Activated T-helper 9 cell treated with anti-CD3 and anti-CD28 coated beads, Interleukin-2, amount 50 U/mL, for 16 hours (primary cell): ENCODE measurements at places on chromosomes 3 and 15.

- no peak for DNase-seq
These were observed 276.0 kb downstream of the UACA start for GRCh38 chr15:70487387-70487740.

- no peak for DNase-seq
These were observed 572.2 kb downstream of the MECOM start for GRCh38 chr3:169091196-169091823.

DNA sequence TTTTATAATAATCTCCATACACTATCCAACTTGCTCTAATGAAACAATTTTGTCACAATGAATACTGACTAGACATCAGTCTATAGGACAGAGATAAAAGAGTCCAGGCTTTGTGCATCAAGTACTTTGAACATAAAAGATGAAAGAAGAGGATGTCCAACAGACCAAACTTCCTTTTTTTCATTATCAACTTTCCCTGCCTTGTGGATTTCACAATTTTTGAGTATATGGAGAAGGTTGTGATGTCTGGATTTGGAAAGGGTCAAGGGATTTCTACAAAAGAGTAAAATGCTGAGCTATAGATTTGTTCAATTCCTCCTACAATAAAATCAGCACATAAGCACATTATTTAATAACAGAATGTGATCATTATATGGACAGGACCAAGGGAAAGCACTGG lies 25.7 kb downstream of the CD47 start:
- DNase-seq, result no peak

DNA sequence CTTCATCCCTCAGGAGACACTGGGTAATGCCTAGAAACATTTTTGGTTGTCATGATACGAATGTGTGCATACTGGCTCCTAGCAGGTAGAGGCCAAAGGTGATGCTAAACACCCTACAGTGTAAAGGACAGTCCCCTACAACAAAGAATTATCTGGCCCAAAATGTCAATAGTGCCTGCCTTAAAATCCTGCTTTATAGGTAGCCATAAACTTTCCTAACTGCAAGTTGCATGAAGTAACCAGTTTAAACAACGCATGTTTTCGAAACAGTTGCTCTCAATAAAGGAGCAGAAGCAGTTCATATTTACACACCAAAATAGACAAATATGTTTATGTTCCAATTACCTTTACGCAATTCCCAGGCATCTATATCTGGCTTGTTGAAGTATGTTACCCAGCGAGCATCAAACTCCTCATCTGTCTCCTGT lies 9.1 kb downstream of the COX5A start:
- no peak for DNase-seq

DNA sequence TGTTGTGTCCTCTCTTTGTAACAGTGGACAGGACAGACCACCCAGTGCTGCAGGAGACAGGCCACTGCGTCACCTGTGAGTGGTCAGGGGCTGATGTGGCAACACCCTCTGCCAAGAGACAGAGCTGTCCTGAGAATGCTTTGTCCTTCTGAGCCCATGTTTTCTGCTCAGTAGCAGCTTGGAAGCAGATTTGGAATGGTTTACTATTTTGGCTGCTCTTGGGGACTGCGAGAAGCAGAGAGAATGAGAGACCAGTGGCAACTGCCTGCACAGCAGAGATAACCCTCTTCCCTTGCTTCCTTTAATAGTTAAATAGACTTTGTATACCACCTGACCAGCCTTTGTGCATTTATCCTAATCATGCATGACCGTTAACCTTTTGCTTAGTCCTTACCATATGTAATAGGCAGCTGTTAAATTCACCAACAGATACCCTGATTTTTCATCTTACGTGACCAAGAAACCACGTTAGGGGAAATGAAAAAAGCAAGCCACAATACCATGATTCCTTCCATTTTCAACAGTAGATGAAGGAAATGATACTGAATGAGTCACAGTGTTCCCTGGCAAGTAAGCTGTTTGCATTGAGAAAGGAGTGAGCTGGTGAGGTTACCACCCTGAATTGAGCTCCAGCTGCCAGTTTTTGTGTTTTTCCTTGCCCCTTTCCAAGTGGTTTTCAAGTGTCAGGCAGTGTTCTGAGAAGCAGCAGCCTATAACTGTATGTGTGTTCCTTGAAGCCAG lies 35.5 kb downstream of the B3GALNT1 start:
- DNase-seq, result no peak

DNA sequence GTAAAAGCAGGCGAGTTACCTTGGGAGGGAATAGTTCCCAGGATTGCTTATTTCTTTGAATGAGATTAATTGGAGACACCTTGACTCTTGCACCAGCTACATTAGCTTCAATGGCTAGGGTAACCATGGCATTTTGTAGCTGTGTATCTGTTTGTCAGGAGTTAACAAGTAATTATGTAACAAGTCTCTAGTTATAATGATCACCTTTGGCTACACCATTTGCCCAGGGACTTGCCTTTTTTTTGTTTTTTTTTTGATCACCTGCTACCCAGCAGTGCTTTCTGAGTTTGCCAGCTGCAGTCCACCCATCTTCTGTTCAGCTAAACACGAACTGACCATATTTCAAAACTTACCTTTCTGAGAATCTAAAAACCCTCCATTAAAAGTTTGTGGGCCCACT lies 2.2 kb downstream of the MED12L start:
- DNase-seq, result no peak

GRCh38 chr3:188546835-188547670 lies 393.1 kb downstream of the LPP start:
- no peak for DNase-seq

- DNase-seq, result no peak
These were observed 73.9 kb downstream of the SUCLG2 start for GRCh38 chr3:67580430-67581000.

DNA sequence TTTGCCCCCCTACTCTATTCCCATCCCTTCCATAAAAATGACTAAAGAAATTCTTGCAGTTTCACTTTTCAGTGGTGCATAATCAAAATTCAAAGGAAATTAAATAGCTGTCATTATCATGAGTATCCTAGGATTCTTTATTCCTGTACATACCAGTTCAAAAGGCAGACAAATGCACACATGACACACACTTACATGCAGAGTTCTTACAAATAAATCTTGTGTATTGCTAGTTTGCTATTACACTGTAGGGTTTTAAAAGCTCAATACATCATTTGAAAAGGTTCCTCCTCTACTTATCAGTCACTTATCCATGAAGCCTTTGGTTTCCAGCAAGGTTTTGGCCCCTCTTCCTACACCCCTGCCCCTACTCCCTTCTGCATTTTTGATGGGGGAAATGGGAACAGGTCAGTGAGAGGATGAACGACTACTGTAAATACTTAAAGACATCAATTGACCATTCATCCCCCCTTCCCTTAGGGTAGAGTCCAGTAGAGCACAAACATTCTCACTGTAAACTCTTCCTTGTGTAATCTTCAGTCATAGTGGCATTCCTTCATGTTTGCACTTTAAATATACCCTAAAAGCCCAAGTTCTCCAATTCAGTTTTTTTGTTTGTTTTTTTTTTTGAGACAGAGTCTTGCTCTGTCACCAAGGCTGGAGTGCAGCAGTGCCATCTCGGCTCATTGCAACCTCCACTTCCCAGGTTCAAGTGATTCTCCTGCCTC lies 92.6 kb downstream of the SUCLG2 start:
- DNase-seq, result no peak

GRCh38 chr15:29969562-29970401 lies 113.0 kb upstream of the GOLGA8J start:
- no peak for DNase-seq

- no peak for DNase-seq
These were observed 288.9 kb downstream of the ZBBX start for GRCh38 chr3:167091226-167091625.

- DNase-seq, result no peak
These were observed 40.2 kb downstream of the CLEC3B start for GRCh38 chr3:45066109-45066801.

GRCh38 chr3:61634678-61635077 lies 73.3 kb downstream of the PTPRG start:
- no peak for DNase-seq

- DNase-seq, result no peak
These were observed 4.5 kb upstream of the MNS1 start for GRCh38 chr15:56469483-56469882.

DNA sequence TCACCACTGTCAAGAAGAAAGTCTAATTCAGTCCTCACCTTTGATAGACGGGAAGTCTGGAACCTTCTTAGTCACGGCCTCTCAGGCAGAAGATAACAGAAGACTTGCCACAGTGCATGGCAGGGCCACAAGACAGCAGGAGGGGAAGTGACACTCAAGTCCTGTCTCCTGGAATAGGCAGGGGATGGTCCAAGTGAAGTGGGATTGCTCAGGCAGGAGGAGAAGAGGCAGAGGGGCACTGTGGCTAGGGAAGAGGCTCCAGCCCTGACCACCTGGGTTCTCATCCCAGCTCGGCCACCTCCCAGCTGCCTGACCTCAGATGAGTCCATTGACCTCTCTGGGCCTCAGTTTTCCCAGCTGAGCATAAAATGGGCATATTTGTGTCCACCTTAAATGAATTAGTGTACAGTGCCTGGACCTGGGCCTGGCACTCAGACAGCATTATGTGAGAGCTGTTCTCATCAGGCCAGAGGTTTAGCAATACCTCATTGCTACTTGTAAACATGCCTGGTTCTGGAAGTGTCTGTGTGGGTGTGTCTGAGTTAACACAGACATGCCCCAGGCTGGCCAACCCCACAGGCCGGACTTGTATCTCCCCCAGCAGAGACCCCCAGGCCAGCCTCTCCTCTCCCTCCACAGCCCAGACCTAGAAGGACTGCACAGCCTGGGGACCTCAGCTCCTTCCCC lies 11.5 kb upstream of the PCSK6 start:
- no peak for DNase-seq

GRCh38 chr3:196063049-196063448 lies 18.8 kb downstream of the TFRC start:
- no peak for DNase-seq
